ENCODE measurements at places on chromosomes 3 and 15.

GRCh38 chr15:65833501-65834205, 35.6 kb upstream of the RAB11A start:
- no peak for DNase-seq

DNA sequence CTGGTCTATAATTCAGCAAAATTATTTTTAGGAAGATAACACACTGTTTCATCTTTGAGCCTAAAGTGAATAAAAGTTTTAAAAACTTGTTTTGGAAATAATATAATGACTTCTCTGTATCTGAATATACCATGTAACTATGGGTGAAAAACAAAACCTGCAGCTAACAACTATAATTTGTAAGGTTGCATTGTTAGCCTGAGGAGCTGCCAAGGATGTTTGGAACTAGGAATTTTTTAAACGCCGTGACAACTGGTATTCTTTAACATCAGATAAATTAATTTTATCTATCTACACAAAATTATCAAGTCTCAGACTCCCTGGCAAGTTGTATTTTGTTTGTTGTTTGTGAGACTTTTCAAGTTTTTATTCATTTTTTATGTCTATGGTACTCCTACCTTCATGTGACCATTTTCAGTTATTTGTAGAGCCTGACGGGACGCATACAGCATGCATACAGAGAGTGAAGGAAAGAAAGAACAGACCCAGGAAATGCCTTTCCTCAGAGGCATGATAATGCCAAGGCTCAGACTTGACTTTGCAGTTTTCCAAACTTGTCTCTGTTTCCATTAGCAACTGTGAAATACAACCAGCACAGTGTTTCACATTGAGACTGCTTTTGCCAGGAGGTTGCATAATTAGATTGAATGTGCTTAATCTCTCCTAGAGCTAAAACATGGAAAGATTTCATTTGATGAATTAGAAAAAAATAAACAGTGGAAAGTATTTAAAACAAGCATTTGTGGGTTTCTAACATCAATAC, 60.8 kb upstream of the ARHGEF26 start:
- DNase-seq, result no peak

DNA sequence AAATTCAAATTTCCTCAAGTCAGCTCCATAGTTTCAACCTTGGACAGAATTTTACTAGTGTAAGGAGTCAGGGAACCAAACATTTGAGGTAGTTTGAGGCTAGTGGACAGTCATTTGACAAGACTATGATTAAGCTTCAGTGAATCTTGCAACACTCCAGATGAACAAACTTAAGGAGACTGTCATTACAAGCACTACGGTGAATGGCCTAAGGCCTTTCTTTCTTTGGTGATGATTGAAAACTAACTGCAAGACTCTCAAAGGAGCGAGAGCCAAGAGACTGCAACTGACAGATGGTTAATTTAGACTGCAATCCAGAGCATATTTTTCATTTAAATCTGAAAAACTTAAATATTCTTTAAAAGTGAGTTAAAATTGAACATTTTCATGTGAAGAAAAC, 272.3 kb upstream of the NECTIN3 start:
- DNase-seq, result no peak

DNA sequence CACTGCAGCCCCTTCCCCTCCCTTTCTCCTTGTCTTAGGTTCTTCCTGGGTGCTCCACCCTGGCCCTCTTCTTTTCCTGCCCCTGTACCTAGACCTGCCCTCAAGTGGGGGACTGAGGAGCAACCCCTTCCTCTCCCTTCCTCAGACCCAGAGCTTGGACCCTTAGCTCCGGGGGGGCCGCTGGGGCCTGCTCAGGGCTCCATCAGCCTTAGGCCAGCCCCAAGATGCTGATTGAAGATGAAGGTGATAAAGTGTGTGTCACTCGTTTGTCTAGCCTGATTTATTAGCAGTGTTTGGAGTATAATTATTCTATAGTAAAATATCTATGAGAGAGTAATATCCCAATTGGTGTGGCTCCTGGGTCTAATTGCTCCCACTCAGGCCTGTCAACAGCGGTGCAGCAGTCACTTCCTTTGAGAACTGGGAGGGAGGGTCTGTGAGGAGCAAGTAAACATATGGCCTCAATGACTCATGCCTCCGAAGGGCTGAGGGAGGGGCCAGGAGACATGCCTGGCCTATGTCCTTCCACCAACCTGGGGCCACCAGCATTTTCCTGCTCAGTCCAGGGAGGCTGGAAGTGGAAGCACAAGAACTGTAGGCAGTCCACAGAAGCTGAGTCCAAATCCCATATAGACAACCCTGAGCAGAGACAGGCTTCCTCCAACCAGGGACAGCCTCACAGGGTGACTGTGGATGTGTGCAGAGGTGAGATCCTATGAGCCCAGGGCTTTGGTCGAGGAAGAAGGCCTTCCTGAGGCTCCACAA, 123.2 kb downstream of the DNAJB8 start:
- no peak for DNase-seq

- DNase-seq, result no peak
Observed at GRCh38 chr15:47768735-47769134, 51.4 kb downstream of the SEMA6D start.

GRCh38 chr15:93065641-93066045, 23.4 kb downstream of the RGMA start:
- no peak for DNase-seq

DNA sequence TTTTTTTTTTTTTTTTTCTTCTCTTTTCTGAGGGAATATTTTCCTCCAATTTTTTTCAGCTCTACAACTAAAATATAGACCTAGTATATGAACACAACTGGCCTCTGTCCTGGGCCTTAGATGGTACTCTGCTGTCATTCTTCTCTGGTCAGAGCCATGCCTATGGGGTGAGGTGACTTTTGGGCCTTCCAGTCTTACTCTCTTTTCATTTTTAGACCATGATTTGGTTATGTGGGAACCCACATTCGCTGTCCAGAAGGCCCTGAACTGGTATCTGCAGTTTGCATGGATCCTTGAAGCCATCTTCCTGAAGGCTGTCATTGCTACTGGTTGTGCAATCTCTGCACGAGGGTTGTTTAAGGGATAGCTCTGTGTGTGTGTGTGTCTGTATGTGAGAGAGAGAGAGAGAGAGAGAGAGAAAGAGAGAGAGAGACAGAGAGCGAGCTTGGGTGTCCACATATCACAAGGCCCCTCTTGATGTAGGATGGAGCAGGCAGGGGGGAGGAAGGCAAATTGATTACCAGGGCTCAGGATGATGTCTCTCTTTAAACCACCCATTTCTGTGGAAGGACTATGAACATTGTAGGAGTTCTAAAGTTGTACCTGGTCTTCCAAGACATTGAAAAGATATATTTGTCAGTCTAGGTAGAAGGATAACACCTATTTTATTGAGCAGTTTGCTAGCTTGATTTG, 6.9 kb downstream of the TGFBR2 start:
- DNase-seq, result no peak
